ENCODE measurements at places on chromosomes 2 and 18.

- DNase-seq, result no peak
These were observed 439.8 kb downstream of the TNS1 start for GRCh38 chr2:217562871-217563480.

- DNase-seq, result no peak
These were observed 249.5 kb upstream of the FN1 start for GRCh38 chr2:215685238-215685990.

DNA sequence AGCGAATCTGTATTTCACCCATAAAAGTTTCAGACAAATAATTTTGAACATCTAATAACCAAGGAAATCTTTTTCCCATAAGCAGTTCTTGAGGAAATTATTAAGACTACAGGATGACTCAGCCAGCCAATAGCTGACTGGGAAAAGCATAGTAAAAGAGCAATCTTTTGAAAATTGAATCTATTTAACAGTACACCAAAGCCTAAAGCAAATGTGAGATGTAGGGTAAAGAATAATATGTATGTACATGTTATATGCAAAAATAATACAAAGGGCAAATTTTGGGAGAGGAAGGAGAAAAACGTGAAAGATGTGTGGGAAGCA is 12.6 kb upstream of the KDSR start:
- DNase-seq, result no peak

- no peak for DNase-seq
These were observed 57.7 kb downstream of the PELI1 start for GRCh38 chr2:64086347-64087082.

DNA sequence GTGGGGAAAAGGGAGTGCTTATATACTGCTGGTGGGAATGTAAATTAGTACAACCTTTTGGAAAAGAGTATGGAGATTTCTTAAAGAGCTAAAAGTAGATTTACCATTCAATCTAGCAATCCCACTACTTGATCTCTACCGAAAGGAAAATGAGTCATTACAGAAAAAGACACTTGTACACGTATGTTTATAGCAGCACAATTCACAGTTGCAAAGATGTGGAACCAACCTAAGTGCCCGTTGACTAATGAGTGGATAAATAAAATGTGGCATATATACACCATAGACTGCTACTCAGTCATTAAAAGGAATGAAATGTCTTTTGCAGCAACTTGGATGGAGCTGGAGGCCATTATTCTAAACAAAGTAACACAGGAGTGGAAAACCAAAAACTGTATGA is 29.5 kb downstream of the FLACC1 start:
- DNase-seq, result no peak

DNA sequence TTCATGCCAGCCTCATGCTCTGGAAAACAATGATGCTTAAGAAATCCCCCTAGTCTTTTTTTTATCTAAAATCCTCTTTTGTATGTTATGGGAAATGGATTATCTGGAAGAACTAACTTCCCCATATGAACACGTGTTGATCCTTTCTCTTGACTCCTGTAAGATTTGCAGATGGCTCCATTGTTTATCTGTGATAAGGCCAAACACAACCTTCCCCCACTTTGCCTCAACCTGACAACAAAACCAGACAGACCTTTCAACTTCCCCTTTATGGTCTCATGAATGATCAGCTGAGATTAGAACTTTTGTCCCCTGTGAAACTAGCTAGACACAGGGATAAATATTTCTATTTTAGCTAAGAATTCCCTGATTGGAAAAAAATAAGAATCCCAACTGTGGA is 828.0 kb upstream of the CDH2 start:
- no peak for DNase-seq
